ENCODE measurements at places on chromosomes 1 and 21. TPM values are rescaled to one million over a fixed set of nuclear protein-coding genes. Genes with fewer than 3 reads are reported as not detected.

DNA sequence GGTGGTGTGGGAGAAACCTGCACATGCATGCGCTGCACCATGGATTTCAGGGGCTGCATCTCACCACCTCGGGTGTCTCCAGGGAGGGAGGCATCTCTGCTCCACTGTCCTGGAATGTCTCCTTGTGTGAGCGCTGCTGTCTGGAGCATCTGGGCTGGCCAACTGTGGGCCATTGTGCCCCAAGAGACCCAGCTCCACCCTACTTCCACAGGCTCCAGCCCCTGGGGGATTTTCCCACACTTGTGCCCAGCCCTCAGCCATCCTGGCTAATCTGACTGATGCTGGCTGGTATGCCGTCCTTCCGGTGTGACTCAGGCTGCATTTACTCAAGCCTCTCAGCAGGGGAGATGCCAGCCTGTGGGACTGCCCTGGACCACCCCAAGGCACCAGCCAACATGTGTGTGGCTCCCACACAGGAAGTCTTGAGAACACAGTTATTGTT lies 62.0 kb downstream of the TRIM11 start:
- DNase-seq, result no peak

- DNase-seq, result no peak
Observed at GRCh38 chr1:101262060-101262459, 25.2 kb downstream of the S1PR1 start.

- DNase-seq, result no peak
Observed at GRCh38 chr1:229951856-229952534, 115.0 kb upstream of the GALNT2 start.

GRCh38 chr21:44732263-44732662 lies 20.9 kb upstream of the TSPEAR start:
- no peak for DNase-seq

C8B gene
- polyA plus RNA-seq, result not detected

DNA sequence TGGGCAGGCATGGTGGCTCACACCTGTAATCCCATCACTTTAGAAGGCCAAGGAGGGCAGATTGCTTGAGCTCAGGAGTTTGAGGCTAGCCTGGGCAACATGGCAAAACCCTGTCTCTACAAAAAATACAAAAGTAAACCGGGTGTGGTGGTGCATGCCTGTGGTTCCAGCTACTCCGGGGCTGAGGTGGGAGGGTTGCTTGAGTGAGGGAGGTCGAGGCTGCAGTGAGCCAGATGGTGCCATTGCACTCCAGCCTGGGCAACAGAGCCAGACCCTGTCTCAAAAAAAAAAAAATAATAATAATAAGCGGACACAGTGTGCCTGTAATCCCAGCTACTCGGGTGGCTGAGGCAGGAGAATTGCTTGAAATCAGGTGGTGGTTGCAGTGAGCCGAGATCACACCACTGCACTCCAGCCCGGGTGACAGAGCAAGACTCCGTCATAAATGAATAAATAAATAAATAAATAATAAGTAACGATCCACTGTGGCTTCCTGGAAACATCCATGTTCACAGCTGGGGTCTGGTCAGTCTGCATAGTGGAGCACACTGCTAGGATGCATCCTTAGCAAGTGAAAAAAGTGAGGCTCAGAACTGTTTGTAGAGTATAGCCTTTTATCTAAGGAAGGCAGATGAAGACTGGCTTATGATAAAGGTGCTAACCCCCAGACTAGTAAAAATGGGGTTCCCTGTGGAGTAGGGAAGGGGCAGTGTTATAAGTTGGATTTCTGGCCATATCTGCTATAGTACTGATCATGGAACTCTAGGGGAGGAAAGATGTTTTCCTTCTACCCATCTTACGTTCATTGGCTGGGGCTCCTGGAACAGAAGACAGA lies 15.7 kb downstream of the PKNOX1 start:
- no peak for DNase-seq

GRCh38 chr1:67515324-67516080 lies 85.3 kb upstream of the SERBP1 start:
- DNase-seq, result no peak

- no peak for DNase-seq
Observed at GRCh38 chr1:55006931-55007330, 8.2 kb downstream of the BSND start.

Data from muscle of leg (tissue), 16 donors.